T-cell (primary cell): ENCODE measurements at places on chromosomes 1 and 21. TPM values are rescaled to one million over a fixed set of nuclear protein-coding genes. Genes with fewer than 3 reads are reported as not detected.

DNA sequence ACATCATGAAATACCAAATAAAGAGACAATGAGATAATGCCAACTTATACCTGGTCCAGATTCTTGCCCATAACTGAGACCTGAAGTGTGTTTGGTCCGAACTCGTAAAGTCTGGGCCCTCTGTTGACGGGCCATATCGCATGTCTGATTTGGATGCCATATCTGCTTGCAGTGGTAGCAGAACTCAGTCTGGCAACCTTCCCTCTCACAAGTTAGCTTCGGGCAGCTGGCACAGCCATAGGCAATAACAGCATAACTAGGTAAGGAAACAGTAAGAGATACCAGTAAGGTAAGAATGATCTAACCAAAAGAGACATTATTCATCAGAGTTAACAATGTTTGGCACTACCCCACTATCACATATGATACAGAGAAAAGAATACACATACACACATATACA lies 15.1 kb downstream of the RNF19B start:
- H3K27ac ChIP-seq, result no peak overlapping the region
- no peak for DNase-seq
- no peak overlapping the region for H3K4me3 ChIP-seq
- no peaks in the 10 kb centered on the region for H3K4me1 ChIP-seq
- H3K36me3 ChIP-seq, result peaks cover 8% of the 10 kb centered on the region
- no peaks in the 10 kb centered on the region for H3K27me3 ChIP-seq

DNA sequence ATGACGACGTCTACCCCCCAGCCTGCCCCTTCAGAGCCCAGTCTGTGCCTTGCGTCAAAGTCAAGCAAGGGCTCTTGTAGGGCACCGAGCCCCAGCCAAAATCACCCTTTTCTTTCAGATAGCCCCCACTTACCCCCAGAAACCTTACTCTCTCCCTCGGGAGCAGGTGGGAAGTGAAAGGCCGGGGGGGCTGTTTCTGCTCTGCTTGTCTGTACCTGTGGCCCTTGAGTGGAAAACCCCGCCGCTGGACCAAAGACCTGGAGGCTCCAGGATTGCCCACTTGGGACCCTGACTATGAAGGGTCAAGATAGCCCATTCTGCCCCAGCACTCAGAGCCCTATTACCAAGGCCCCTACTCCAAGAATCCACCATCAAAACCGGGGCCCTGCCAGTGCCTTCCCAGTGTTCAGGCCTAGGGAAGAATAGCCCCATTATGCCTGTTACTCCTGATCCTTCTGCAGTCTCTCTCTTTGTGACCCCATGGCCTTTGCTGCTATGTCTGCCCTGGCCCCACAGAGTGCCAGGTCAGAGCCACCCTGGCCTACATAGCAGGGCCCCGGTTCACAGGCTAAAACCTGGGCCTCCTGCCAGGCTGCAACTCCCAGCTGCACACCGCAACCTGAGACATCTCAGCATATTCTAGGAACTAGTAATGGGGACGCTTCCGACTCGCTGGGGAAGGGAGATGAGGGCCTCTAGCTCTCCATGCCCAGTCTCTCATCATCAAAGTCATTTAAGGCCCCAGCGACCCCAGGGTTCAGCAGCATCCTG lies 22.2 kb upstream of the HPDL start:
- peak overlapping the region; percentile 62 for H3K4me3 ChIP-seq
- no peak for DNase-seq
- peak overlapping the region; percentile 94 for H3K27ac ChIP-seq
- H3K4me1 ChIP-seq, result peaks cover 18% of the 10 kb centered on the region
- no peaks in the 10 kb centered on the region for H3K27me3 ChIP-seq

- H3K27ac ChIP-seq, result no peak overlapping the region
- peaks cover 65% of the 10 kb centered on the region for H3K36me3 ChIP-seq
- no peaks in the 10 kb centered on the region for H3K27me3 ChIP-seq
These were observed 4.9 kb upstream of the ALDH4A1 start for GRCh38 chr1:18907021-18907916.

DNA sequence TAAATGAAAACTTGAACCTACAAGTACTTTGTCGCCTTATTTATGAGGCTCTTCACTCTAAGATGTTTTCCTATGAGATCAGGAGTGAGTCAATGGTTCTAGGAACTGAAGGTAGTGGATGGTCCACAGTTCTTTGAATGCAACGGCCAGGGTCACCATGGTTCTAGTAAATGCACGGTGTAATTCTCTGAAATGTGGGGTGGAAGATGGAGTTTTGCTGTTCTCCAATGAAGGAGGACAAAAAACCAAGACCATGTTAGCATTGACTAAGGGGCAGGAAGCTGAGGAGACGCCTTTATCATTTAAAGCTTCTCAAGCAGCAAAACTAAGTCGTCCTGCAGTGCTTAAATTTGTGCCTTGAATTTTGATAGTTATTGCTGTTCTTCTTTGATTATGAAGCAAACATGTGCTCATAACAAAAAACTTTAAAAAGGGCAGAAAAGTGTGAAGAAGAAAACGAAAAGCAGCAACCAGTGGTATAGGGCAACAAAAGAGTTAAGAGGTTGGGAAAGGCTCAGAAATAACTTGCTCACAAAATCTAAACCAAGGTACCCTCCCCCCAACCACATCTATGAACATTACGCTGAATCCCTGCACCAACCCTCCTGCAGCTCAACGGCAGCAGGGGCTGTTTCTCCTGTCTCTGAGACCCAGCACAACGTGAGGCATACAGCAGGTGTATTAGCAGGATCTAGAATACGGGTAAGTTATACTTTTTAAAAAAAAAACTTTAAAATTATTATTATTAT lies 85.0 kb downstream of the MRPL37 start:
- H3K4me1 ChIP-seq, result peaks cover 61% of the 10 kb centered on the region
- peaks cover 11% of the 10 kb centered on the region for H3K36me3 ChIP-seq
- DNase-seq, result peak; percentile 6
- no peak overlapping the region for H3K27ac ChIP-seq

DNA sequence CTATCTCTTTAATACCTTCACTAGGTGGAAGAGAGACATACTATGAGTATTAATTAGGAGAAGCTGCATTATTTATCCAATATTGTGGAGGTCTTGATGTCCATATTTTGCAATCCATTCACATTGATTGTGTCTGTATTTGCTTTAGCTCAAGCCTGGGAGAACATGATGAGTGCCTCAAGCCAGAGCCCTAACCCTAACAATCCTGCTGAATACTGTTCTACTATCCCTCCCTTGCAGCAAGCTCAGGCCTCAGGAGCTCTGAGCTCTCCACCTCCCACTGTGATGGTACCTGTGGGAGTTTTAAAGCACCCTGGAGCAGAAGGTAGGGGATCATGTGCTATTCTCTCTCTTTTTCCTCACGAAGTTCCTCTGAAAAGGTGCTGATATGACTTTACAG lies 99.5 kb downstream of the CC2D1B start:
- H3K4me3 ChIP-seq, result no peak overlapping the region
- no peak overlapping the region for H3K27ac ChIP-seq
- no peak for DNase-seq
- no peaks in the 10 kb centered on the region for H3K27me3 ChIP-seq
- H3K4me1 ChIP-seq, result no peaks in the 10 kb centered on the region

DNA sequence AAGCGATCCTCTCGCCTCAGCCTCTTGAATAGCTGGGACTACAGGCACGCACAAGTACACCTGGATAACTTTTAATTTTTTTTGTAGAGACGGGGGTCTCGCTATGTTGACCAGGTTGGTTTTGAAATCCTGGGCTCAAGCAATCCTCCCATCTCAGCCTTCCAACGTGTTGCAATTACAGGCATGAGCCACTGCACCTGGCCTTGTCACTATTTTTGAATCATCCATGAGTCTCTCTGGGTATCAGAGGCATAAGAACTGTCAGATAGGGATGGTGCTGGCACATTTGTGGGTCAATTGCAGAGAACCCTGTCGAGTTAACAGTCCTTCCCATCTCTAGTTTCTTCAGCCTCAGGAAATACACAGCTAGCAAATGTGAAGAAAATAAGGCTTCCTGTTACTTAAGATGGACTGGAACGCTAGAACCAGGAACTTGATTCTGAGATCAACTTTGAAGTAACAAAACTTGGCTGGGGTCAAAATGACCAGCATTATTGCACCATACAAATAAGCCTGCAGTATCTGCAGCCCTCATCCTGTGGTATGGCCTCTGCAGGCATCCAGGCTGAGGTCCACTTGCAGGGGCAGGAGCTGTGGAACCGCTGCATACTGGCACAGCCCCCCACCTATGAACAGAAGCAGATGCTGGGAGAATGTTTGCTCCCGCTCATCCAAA lies 124.3 kb upstream of the GADD45A start:
- DNase-seq, result no peak
- H3K4me3 ChIP-seq, result no peak overlapping the region
- no peaks in the 10 kb centered on the region for H3K4me1 ChIP-seq

GRCh38 chr1:160887071-160887470 lies 2.1 kb upstream of the ITLN1 start:
- no peak overlapping the region for H3K4me3 ChIP-seq
- H3K27me3 ChIP-seq, result peaks cover 7% of the 10 kb centered on the region
- no peak overlapping the region for H3K27ac ChIP-seq
- no peaks in the 10 kb centered on the region for H3K36me3 ChIP-seq
- no peaks in the 10 kb centered on the region for H3K4me1 ChIP-seq

DNA sequence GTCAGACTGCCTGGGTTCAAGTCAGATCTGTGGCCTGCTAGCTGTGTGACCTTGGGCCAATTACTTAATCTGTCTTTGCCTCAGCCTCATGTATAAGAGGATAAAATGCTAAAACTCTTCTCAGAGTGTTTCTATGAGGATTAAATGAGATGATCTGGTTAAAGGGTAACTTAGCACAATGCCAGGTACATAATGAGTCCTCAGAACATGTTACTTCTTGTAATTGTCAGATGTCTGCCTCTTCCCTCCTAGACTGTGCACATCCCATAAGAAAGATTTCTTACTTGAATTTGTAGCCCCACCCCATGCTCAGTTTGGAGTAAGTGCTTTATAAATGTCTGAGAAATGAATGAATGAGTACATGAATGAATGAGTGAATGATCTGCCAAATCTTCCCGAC lies 34.6 kb upstream of the HIVEP3 start:
- no peak for DNase-seq
- no peaks in the 10 kb centered on the region for H3K27me3 ChIP-seq
- no peak overlapping the region for H3K4me3 ChIP-seq
- no peaks in the 10 kb centered on the region for H3K4me1 ChIP-seq
- H3K27ac ChIP-seq, result no peak overlapping the region
- no peaks in the 10 kb centered on the region for H3K36me3 ChIP-seq

DNA sequence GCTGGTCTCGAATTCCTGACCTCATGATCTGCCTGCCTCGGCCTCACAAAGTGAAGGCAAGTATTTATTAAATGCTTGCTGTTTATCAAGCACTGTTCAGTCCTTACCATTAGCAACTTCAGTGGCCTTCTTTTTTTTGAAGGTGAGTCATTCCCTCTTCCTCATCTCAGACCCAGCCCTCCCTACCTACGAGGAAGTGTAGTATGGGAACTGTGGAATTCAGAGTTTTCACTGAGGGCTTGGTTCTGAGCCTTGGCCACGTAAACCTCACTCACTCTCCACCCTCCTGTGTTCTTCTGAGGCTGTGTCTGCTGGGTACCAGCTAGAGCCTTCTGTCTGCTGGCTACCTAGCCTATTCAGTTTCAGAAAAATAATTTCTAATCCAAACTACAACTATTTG lies 218.3 kb upstream of the SGIP1 start:
- no peak overlapping the region for H3K27ac ChIP-seq
- H3K4me3 ChIP-seq, result no peak overlapping the region
- H3K36me3 ChIP-seq, result no peaks in the 10 kb centered on the region
- DNase-seq, result no peak

The RAB29 gene
- total RNA-seq, result 32.5 TPM

The OR10J1 gene
- total RNA-seq, result not detected

The ZNF648 gene
- total RNA-seq, result not detected

The PLPP3 gene
- total RNA-seq, result 0.93 TPM

The MAB21L3 gene
- total RNA-seq, result not detected
